Mucosa of gallbladder (tissue), 1 donor: ENCODE measurements at places on chromosomes 5 and 9.
A peak's percentile ranks its signal among the peaks of the same experiment; 100 is the strongest.

- DNase-seq = no peak
These were observed 44.9 kb upstream of the LIFR start for GRCh38 chr5:38601133-38601862.

DNA sequence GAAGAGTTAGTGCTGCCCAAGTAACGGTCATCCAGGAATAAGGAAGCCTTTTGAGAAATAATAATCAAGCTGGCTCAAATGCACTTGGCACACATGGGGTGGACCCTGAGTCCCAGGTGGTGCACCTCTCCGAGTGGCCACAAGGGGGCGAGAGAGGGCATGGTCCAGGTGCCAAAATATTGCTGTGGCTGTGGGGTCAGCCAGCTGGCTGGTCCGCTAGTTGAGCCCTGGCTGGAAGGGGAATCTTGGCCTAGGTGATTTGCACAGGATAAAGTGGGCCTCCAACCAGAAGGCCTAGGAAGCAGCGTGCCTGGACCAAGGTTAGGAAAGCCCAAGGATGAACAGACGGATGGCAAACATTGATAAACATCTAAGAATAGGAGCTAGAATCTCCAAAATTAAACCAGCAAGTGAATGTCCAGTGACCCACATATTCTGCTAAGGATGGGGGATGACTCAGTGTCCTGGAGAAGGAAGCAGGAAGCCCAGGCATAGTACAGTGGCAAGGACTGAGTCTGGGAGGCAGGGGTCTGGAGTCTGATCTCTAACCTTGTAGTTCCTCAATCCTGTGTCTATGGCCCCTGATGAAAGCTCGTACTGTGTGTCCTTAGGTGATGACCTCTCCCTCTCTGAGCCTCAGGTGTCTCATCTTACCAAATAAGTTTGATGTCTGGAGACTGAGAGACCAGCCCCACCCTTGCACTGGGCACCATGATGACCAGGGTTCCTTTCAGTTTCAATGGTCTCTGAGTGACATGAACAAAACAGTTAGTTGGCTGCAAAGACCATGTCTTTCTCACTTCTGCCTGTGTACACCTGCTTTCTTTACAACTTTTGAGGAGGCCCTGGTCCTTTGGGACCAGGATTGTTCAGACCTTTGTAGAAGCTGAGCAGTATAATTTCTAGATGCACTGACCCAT, 19.2 kb upstream of the SHB start:
- DNase-seq = peak; percentile 70

DNA sequence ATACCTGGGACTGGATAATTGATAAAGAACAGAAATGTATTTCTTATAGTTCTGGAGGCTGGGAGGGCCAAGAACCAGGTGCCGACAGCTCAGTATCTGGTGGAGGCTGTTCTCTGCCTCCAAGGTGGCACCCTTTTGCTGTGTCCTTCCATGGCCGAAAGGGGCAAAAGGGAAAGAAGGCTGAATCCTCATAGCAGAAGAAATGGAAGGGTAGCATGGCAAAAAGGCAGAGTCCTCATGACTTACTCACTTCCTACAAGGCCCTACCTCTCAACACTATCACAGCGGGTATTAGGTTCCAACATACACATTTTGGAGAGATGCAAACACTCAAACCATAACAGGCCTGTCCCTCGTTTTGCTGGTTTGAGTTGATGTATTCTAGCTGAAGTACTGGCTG, 25.1 kb upstream of the MED10 start:
- no peak for DNase-seq

DNA sequence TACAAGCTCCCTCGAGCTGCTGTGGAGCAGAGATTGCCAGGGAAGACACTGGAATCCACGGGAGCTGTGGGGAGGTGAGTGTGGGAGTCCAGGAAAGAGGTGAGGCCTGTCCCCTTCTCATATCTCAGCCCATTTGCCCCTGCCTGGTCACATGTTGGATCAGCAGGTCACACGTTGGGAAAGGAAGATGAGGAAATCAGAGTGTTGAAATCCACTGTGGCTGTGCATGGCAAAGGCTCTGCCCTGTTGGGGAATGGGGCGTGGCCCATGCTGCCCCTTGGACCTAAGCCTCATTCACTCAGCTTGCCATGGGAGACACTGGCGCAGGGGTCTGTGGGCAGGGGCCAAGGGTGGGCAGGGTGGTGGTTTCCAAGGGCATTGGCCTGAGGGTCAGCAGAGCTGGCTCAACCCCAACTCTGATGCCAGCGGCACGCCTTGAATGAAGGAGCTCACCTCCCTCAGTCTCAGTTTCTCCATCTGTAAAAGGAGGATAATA, 85.4 kb upstream of the CPEB4 start:
- peak; percentile 59 for DNase-seq

DNA sequence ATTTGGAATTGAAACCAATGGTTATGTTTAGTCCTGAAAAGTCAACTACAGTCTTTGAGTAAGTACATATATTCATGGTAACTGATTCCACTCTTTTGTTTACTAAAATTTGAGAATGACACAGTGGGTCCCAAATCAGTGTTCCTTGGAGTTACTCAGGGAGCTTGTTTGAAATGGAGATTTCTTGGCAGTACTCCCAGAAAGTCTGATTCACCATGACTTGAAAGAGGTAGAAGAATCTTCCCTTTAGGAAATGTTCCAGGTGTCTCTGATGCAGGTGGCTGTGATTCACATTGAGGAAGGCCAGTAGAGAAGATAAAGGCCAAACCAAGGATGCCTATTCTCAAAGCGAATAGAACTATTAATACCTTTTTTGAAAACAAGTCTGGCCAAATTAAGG, 1078.3 kb downstream of the CDH12 start:
- DNase-seq = no peak

- no peak for DNase-seq
These were observed 72.8 kb downstream of the WWC1 start for GRCh38 chr5:168364151-168364661.

GRCh38 chr5:5424736-5425135, 2.3 kb downstream of the ICE1 start:
- DNase-seq = no peak

- no peak for DNase-seq
These were observed 8.4 kb upstream of the TNC start for GRCh38 chr9:115126404-115126803.
